ENCODE measurements at places on chromosomes 5 and 9. TPM values are rescaled to one million over a fixed set of nuclear protein-coding genes. Genes with fewer than 3 reads are reported as not detected.
A peak's percentile ranks its signal among the peaks of the same experiment; 100 is the strongest.

- no peak overlapping the region for H3K27ac ChIP-seq
- no peaks in the 10 kb centered on the region for H3K27me3 ChIP-seq
- no peak for DNase-seq
- no peak overlapping the region for H3K4me3 ChIP-seq
- H3K36me3 ChIP-seq, result no peaks in the 10 kb centered on the region
These were observed 125.6 kb downstream of the RAB3C start for GRCh38 chr5:58708456-58708855.

GRCh38 chr5:160173-160510 is 31.2 kb upstream of the LRRC14B start:
- DNase-seq, result no peak
- no peak overlapping the region for H3K27ac ChIP-seq
- no peak overlapping the region for H3K4me3 ChIP-seq
- no peaks in the 10 kb centered on the region for H3K27me3 ChIP-seq
- no peaks in the 10 kb centered on the region for H3K36me3 ChIP-seq

GRCh38 chr5:1474866-1475543 is 29.8 kb upstream of the SLC6A3 start:
- peaks cover 92% of the 10 kb centered on the region for H3K36me3 ChIP-seq
- H3K4me1 ChIP-seq, result peaks cover 14% of the 10 kb centered on the region
- H3K4me3 ChIP-seq, result no peak overlapping the region
- no peak overlapping the region for H3K27ac ChIP-seq
- no peak for DNase-seq

DNA sequence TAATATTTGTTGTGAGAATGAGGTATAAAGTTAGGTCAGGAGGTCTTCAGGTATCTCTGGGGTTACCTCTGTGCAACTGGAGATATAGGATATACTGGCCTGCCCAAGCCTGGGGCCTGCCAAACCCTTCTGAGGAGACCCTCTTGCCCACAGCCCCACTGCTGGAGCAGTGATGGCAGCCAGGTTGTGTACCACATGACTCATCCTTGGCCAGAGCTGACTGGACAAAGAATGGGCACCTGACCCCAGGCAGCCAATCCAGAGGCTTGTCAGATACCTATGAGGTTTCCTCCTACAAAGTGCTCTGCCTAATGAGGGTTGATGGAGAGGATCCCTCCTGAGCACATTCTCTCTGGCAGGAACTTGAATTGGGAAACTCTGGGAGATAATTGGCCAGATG is 56.1 kb upstream of the TBC1D2 start:
- DNase-seq, result no peak
- no peak overlapping the region for H3K4me3 ChIP-seq
- no peaks in the 10 kb centered on the region for H3K27me3 ChIP-seq

DNA sequence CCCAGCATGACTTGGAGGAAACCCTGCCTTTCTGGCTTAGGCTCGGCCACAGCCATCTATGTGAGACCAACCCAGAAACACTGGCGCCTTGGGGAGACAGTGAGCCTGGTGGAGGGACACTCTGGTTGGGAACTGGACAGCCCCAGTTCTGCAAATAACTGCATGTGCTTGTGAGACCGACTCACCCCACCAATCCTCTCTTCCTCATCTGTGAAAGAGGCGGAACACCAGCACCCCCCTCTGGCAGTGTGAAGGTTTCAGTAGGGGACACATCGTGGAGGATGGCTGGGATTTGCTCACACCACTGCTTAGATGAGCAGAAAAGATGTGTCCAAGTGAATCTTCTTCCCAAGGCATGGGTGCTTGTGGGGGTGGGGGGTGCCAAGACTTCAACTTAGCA is 43.4 kb upstream of the N4BP3 start:
- H3K27me3 ChIP-seq, result no peaks in the 10 kb centered on the region
- H3K36me3 ChIP-seq, result no peaks in the 10 kb centered on the region
- DNase-seq, result no peak
- no peak overlapping the region for H3K27ac ChIP-seq

The PCDHGC3 gene
- total RNA-seq, result 0.75 TPM

- peaks cover 6% of the 10 kb centered on the region for H3K36me3 ChIP-seq
- H3K27ac ChIP-seq, result no peak overlapping the region
- peak; percentile 44 for DNase-seq
- H3K27me3 ChIP-seq, result no peaks in the 10 kb centered on the region
These were observed 23.8 kb downstream of the CAMSAP1 start for GRCh38 chr9:135883410-135884089.

The ADGRD2 gene
- total RNA-seq, result not detected

DNA sequence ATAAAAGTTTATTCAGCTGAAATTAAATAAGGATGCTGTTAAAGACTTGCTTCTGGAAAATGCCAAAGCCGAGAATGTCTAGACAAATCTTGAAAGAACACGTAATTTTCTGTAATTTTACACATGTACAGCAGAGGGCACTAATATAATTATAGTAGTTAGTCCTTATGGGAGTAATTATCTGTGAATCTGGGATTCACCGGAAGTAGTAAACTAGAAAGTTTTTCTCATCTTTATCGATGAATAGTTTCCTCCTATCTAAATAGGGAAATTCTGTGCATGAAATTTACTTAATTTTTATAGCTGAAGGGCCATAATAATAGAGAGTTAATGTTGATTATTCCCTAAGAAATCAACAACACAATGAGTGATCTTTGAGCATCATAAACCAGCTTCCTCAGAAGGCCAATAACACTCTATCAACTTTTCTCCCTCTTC is 18.4 kb upstream of the CNTLN start:
- H3K4me3 ChIP-seq, result no peak overlapping the region
- H3K4me1 ChIP-seq, result no peaks in the 10 kb centered on the region
- no peak overlapping the region for H3K27ac ChIP-seq
- no peak for DNase-seq
- H3K36me3 ChIP-seq, result no peaks in the 10 kb centered on the region
- no peaks in the 10 kb centered on the region for H3K27me3 ChIP-seq

DNA sequence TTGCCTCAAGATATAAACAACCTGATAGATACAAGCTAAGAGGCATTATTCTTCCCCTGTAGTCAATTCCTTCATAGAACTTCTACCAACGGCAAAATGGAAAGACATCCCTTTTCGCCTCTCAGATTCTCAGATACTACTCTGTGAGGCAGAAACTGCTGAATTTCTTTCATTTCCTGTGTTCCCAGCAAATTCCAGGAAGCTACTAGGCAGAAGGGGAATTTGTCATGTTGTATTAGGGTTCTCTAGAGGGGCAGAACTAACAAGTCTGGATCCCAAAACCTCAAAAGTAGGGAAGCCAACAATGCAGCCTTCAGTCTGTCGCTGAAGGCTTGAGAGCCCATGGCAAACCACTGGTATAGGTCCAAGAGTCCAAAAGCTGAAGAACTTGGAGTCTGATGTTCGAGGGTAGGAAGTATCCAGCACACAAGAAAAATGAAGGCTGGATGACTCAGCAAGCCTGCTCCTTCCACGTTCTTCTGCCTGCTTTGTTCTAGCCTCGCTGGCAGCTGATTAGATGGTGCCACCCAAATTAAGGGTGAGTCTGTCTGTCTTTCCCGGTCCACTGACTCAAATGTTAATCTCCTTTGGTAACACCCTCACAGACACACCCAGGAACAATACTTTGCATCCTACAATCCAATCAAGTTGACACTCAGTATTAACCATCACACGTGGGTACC is 15.2 kb downstream of the RNF180 start:
- no peaks in the 10 kb centered on the region for H3K36me3 ChIP-seq
- no peak for DNase-seq
- H3K4me1 ChIP-seq, result no peaks in the 10 kb centered on the region

DNA sequence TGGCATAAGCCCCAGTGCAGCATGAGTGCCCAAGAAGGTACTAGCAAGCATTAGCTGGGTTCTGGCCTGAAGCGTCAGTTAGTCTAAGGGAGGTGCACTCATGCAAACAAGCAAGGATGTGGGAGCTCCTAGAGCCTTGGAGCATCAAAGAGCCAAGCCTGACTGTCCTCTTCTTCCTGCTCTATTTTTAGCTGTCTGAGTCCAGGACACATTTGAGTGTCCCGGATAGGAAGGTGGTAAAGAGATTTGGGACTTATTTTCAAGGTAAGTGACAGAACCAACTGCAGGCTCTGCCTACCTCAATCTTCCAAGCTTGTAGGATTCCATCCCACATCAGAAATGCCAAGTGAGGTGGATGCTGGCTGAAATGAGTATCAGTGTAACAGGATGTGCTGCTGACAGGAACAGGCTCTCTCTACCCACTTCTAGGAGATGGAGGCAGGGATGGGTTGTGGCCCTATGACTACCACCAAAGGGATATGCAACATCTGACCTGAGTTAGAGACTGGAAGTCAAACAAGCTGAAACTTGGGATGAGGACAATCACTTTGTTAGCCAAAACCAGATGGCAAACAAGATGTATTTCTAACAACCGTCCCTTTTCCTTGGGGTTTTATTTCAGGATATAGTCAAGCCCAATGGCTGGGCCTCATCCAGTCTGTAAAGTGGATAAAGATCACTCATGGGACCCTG is 15.1 kb downstream of the MACROH2A1 start:
- DNase-seq, result no peak
- H3K27me3 ChIP-seq, result no peaks in the 10 kb centered on the region
- no peak overlapping the region for H3K4me3 ChIP-seq
- no peak overlapping the region for H3K27ac ChIP-seq
- peaks cover 67% of the 10 kb centered on the region for H3K36me3 ChIP-seq

DNA sequence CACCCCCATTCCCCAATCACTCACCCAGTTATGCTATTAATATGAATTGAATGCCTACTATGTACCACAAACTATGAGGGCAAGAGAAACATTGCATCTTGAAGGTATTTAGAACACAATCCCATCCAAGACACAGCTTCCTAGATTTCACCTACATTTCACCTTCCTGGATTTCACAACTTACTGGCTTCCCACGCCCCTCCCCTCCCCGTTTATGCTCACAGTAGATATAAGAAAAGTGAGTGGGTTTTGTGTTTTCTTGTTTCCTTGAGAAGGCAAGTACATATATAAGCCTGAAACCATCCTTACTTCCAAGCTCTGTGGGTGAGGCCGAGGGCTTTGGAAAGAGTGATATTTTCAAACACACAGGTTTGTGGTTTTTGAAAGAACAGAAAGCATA is 465.0 kb downstream of the BNC2 start:
- H3K27me3 ChIP-seq, result no peaks in the 10 kb centered on the region
- no peaks in the 10 kb centered on the region for H3K36me3 ChIP-seq
- no peaks in the 10 kb centered on the region for H3K4me1 ChIP-seq
- no peak for DNase-seq

The LAMC3 gene
- not detected for total RNA-seq

The LCN2 gene
- total RNA-seq, result 0.82 TPM

- no peaks in the 10 kb centered on the region for H3K4me1 ChIP-seq
- no peaks in the 10 kb centered on the region for H3K27me3 ChIP-seq
- no peak overlapping the region for H3K4me3 ChIP-seq
These were observed 196.5 kb downstream of the SNX18 start for GRCh38 chr5:54713923-54714581.

The ENHO gene
- total RNA-seq, result 1.7 TPM

The SLC1A3 gene
- not detected for total RNA-seq

DNA sequence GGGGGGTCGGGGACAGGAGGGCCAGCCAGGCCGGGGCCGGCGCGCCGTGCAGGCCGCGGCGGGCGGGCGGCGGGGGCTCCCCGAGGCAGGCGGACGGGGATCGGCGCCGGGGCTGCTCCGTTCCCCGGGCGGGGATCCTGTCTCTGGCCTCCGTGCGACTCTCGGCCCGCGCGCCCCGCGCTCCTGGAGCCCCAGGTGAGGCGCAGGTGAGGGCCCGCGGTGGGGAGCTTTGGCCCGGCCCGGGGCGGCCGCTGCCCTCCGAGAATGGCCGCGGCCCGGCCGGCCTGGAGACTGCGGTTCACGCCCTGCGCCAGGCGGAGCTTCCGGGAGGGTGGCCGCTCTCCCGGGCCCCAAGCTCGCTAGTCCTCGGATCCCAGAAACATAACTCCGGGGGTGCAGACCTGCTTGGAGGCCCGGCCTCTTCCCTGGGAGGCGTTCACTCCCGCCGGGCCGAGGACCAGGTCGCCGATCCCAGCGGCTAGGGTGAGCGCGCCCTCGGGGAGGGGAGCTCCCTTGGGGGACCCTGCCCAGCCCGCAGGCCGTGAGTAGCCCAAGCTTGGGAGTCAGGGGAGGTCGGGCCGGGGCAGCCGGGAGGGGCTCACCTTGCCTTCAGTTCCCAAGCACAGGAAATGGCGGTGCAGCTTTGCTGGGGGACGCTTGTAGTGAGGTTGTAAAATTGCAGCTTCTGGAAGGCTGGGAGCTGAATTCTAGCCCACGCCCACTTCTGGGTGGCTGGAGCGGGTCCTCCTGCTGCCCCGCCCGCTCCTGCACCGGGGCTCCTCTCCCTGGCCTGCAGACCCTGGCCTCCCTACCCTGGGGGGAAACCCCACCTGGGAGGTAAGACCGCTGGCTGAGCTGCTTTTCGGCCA is 723 bp downstream of the PPP1R26 start:
- no peaks in the 10 kb centered on the region for H3K27me3 ChIP-seq
- H3K27ac ChIP-seq, result no peak overlapping the region
- H3K4me3 ChIP-seq, result peak overlapping the region; percentile 56

DNA sequence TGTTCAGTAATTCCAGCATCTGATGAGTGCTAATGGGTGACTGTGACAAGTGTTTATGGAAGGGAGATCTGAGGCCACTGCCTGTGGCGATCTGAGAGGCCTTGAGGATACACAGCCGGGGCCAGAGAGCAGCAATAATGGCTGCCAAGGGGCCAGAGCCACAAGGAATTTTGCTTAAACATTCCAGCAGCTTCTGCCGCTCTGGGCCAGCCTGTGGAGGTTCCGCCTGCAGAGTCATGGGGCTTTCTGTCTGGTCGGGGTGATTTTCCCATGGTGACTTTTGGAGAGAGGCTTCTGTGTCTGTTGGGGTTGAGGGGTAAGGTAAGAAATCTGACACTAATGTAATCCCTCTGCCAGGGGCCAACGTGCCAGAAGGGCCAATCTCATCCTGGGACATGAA is 353.5 kb downstream of the ADAMTS6 start:
- DNase-seq, result no peak
- no peaks in the 10 kb centered on the region for H3K27me3 ChIP-seq
- H3K4me3 ChIP-seq, result no peak overlapping the region
- H3K4me1 ChIP-seq, result no peaks in the 10 kb centered on the region

GRCh38 chr9:93118863-93119702 is 15.0 kb downstream of the NINJ1 start:
- H3K27ac ChIP-seq, result peak overlapping the region; percentile 51
- H3K36me3 ChIP-seq, result peaks cover 1% of the 10 kb centered on the region
- H3K4me3 ChIP-seq, result no peak overlapping the region
- H3K27me3 ChIP-seq, result no peaks in the 10 kb centered on the region

- DNase-seq, result peak; percentile 49
- H3K36me3 ChIP-seq, result no peaks in the 10 kb centered on the region
- no peaks in the 10 kb centered on the region for H3K4me1 ChIP-seq
- H3K27ac ChIP-seq, result peak overlapping the region; percentile 48
These were observed 203.4 kb downstream of the MCTP1 start for GRCh38 chr5:95081500-95081960.

DNA sequence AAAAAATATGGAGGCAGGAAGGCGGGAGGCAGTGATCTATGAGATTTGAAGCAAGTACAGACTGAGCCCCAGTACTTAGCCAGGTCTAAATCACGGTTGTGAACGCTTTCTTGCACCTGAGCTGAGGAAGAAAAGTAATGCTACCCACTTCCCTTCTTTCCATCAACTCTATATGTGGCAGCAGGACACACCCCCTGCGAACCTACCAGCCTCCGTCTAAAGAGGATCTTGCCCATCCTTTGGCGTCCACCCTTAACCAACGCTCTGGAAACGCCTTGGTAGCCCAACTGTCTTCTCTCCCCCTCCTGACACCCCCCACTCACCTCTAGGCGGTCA is 545 bp downstream of the HMGCS1 start:
- peak overlapping the region; percentile 82 for H3K4me3 ChIP-seq
- no peaks in the 10 kb centered on the region for H3K27me3 ChIP-seq
- DNase-seq, result no peak
- H3K4me1 ChIP-seq, result peaks cover 17% of the 10 kb centered on the region

- peaks cover 24% of the 10 kb centered on the region for H3K27me3 ChIP-seq
- DNase-seq, result no peak
- no peak within 1 kb of the TSS for H3K4me3 ChIP-seq
- H3K36me3 ChIP-seq, result no peaks in the 10 kb centered on the region
- H3K4me1 ChIP-seq, result peaks cover 6% of the 10 kb centered on the region
These were observed at the start of gene DMRTA1 for GRCh38 chr9:22446589-22446949. Gene DMRTA1, plus strand, starts transcription at chr9:22446824. Its CDS starts 242 bp downstream, at chr9:22447066.

The CCL19 gene
- total RNA-seq, result not detected

Measured in natural killer cell (primary cell).